AG10803 (cell line): ENCODE measurements at places on chromosomes 12 and 14.

GRCh38 chr14:73459959-73460358 lies 1.6 kb upstream of the NUMB start:
- no peak for DNase-seq

GRCh38 chr12:46101485-46101869 lies 111.1 kb upstream of the SCAF11 start:
- no peak for DNase-seq

DNA sequence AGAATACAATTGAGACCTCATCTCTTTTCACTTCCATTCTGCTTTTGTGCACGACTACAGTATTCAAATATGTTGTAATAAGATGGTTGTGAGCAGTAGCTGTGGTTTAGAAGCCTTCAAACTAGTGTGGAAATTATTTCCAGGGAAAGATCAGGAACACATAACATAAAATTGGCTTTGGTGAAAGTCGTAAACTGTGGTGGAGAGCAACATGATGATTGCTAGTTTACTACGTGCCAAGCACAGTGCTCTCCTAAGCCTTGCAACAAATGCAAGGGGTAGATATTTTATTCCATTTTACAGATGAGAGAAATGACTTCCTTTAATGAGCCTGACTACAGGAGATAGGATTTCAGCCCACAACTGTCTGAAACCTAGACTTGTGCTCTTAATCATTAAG lies 172.4 kb upstream of the LMNTD1 start:
- peak; percentile 35 for DNase-seq

GRCh38 chr14:54208751-54209150 lies 188.1 kb upstream of the CDKN3 start:
- DNase-seq, result no peak

DNA sequence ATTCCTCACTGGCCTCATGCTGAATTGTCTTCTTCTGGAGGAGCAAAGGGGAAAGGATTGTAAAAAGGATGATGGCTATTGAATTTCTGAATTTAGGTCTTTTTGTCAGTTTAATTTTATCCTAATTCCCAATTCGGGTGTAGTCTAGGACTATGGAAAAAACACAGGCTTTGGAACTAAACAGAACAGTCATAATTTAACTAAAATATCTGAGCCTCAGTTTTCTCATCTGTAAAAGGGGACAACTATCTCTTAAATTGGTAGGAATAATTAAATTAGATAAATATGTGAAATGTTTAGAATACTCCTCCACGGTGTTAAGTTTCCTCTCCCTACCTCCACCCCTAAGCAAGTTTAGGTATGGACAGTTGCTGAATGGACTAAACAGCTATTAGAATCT lies 3.2 kb upstream of the SP1 start:
- no peak for DNase-seq

GRCh38 chr14:73731111-73731510 lies 16.9 kb upstream of the PNMA1 start:
- DNase-seq, result no peak
